ENCODE measurements at places on chromosomes 2 and 18. TPM values are rescaled to one million over a fixed set of nuclear protein-coding genes. Genes with fewer than 3 reads are reported as not detected.

FAM124B gene
- total RNA-seq: not detected

GLI2 gene
- not detected for total RNA-seq

KCNG2 gene
- total RNA-seq: not detected

ASNSD1 gene
- total RNA-seq: 43.8 TPM

ARHGAP28 gene
- total RNA-seq: not detected

MTCL1 gene
- 0.43 TPM for total RNA-seq

RBM45 gene
- total RNA-seq: 32.8 TPM

REG3G gene
- not detected for total RNA-seq

TIMM21 gene
- total RNA-seq: 59.3 TPM

KLHL41 gene
- total RNA-seq: 0.07 TPM

SERPINB4 gene
- not detected for total RNA-seq

TTC31 gene
- total RNA-seq: 47.5 TPM

RAX gene
- total RNA-seq: not detected

PROC gene
- not detected for total RNA-seq

KIF5C gene
- 8.3 TPM for total RNA-seq

TRIM43 gene
- total RNA-seq: not detected

CRYGD gene
- total RNA-seq: not detected

VSNL1 gene
- not detected for total RNA-seq

FAM210A gene
- 32.8 TPM for total RNA-seq

RUFY4 gene
- total RNA-seq: 0.11 TPM

CAPN10 gene
- total RNA-seq: 44.0 TPM

VAMP8 gene
- 122 TPM for total RNA-seq

AFF3 gene
- total RNA-seq: 99.7 TPM

ZSCAN30 gene
- total RNA-seq: 27.4 TPM

AMER3 gene
- not detected for total RNA-seq

CFC1 gene
- total RNA-seq: not detected

DYSF gene
- total RNA-seq: not detected

POTEJ gene
- not detected for total RNA-seq

DHRS9 gene
- 0.40 TPM for total RNA-seq

FEV gene
- not detected for total RNA-seq

DYNAP gene
- total RNA-seq: not detected

ASB18 gene
- total RNA-seq: not detected

PLEK gene
- total RNA-seq: 224 TPM

CCDC148 gene
- not detected for total RNA-seq

CGREF1 gene
- not detected for total RNA-seq

CFAP65 gene
- 0.11 TPM for total RNA-seq

TSPYL6 gene
- total RNA-seq: 0.60 TPM
